Right lung (tissue), 10 donors: ENCODE measurements at places on chromosomes 12 and 14. TPM values are rescaled to one million over a fixed set of nuclear protein-coding genes. Genes with fewer than 3 reads are reported as not detected.

- peak; percentile 22 for DNase-seq
Measured at GRCh38 chr14:82710267-82710841, 1176.7 kb upstream of the SEL1L start.

- no peak for DNase-seq
Measured at GRCh38 chr12:114933428-114934160, 249.6 kb upstream of the TBX3 start.

DNA sequence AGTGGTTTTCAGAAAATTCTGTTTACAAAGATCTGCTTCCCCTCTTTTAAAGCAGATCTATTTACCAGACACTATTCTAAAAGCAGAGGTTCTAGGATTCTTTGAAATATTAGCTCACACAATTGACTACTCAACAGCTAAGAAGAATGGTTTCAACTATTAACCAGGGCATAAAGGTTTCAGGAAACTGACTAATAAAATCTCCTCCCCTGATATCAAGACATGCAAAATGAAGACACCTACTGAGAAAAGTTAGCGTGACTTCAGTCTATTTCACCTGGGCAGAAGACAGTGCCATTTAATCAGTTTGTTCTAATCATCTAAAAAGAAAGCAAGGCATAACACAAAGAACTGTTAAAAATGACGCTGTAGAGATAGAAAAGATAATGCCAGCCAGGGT, 22.2 kb downstream of the DAD1 start:
- no peak for DNase-seq

DNA sequence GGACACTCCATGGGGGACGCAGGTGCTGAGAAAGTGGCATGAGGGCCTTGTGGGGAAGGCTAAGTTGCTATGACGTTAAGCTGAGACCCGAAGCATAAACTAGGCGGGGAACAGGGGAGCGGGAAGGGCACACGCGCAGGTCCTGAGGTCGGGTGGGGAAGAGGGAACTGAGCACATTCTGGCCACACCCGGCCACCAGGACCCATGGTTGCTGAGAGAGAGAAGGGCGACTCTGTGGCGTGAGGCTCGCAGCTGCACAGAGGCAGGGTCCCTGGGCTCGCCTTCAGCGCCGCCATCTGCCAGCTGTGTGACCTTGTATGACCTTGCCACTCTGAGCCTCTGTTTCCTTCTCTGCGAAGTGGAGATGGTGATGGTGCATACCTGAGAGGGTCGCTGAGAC, 182.5 kb downstream of the PHETA1 start:
- DNase-seq = no peak

- DNase-seq = no peak
Measured at GRCh38 chr12:24798335-24798734, 150.6 kb downstream of the BCAT1 start.

DNA sequence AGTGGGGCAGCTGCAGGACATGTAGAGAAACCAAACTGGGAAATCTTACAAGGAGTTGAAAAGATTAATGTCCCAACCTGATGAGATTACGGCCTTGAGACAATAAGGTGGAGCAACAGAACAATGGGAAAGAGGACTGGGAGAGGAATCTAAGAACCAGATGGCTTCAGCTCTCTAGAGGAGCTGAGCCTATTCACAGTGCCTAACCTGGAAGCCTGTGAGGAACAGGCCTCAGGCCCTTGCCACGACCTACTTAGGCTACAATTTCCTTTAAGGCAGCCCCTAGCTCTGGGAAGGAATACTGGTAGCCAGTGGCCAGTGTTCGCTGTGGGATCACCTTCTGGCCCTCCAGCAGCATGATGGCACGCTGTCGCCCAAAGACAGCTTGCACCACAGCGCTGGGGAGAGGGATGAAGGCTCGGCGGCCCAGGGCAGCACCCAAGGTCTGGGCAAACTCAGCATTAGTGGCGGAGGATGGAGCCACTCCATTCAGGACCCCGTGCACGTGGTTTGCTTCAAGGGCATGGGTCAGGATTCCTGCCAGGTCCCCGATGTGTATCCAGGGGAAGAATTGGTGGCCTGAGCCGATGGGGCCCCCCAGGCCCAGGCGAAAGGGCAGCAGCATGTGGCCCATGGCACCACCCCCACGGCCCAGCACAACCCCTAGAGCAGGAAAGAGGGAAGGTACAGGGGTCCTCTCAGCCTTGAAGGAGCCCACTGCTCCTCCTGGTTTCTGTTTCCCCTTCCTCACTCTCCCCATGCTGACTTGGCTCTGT, 2.6 kb downstream of the SDR39U1 start:
- no peak for DNase-seq

DNA sequence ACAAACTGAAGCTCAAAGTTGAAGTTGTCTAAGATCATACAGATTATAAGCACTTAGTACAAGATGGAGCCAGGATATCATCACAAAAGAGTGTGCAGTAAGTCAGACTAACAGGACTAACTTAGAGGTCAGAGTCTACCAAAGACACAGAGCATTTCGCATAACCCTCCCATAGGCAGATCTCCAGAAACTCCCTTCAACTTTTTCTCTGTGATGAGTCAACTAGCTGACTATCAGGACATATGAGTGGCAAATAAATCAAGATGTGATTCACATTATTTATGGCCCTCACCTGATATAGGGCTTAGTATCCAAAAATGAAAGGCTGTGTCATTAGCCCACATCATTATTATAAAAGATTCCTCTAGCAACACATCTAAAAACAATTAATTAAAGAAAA, 484.6 kb downstream of the GALC start:
- DNase-seq = no peak

Gene MSRB3
- polyA plus RNA-seq = 28.7 TPM
